ENCODE measurements at places on chromosomes 11 and 22.
A peak's percentile ranks its signal among the peaks of the same experiment; 100 is the strongest.

DNA sequence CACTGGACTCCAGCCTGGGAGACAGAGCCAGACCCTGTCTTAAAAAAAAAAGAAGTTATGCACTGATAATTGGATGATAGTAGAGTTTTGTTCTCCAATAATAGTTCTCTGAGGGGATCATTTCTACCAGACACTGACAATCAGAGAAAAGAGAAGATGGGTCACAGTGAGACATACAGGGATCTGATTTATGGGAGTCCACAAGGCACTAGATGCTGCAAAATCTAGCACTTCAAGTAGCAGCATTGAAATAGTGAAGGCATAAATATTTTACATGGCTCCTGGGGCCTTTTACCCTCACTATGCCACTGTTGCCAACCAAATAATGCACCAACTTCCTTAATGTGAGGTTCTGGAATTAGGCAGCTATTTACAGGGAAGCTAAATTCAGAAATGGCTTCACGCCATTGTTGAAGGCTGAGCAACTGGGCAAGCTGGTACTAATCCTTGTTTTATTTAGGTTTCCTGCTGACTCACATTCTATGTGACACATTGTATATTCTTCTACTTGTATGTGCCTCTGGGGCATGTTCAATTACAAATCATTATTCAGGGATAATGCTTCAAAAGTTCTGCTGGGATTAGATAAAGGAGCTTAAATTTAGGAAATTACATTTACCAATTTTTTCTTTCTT lies 38.2 kb upstream of the ABTB2 start:
- no peak for DNase-seq

DNA sequence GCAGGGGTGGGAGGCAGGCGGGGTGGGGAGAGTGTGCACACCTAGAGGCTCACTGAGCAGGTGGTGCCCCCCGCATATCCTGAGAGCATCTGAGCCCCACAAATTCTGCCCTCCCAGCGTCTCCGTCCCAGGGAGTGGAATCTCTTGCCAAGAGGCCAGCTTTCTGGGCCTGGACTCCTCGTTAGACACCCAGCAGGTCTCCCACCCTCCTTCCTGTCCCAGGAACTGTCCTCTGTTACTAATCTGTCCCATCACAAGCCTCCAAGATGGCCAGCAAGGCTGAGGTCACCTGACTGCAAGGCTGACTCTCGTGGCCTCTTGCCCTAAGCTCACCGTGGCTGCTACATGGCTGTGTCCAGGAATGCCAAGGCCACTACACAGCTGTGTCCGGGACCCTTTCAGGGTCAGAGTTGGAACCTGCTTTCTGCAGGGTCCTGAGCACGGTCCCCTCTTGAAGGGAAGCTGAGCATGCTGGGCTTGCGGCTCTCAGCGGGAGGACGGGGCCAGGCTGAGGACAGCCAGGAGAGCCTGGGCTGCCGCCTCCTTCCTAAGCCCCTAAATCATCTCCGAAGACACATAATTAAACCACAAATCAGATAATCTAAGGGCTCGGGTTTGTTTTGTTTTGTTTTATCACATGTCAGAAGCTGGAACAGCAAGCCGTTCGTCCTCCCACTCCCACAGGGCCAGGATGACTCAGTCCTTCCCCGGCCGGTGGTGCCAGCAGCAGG lies 1327.3 kb downstream of the TBC1D22A start:
- DNase-seq: no peak

DNA sequence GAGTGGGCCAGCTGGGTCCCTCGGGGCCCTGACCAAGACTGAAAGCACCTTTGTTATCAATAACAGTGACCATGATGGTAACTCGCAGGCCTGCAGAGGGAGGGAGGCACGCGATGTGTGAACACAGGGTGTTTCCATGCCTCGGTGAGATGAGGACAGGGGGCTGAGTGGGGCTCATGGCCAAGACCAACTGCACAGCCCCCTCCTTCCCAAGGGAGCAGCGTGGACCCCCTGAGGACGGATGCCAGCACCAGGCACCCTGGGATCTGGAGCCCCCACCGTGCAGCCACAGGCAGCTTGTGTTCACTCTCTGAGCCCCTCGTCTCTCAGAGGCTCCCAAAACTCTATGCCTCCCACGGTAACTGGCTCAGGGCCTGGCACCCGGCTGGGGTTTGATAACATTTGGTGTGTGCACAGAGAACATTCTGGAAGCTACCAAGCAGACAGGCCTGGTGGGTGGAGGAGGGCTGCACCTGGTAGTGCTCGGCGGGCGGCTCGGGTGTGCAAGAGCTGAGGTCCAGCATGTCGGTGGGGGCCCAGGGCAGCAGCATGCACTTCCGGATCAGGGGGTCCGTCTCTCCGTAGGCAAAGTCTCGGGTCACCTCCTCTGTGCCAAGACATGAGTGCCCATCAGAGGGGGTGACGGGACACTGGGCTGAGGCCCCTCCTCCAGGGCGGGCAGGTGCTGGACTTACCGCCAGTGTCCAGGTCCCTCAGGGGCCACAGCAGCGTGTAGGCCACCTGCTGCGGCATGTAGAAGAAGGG lies 7.6 kb downstream of the TTLL12 start:
- DNase-seq: no peak

GRCh38 chr22:26586556-26587325 lies 3.2 kb downstream of the TPST2 start:
- DNase-seq: no peak

DNA sequence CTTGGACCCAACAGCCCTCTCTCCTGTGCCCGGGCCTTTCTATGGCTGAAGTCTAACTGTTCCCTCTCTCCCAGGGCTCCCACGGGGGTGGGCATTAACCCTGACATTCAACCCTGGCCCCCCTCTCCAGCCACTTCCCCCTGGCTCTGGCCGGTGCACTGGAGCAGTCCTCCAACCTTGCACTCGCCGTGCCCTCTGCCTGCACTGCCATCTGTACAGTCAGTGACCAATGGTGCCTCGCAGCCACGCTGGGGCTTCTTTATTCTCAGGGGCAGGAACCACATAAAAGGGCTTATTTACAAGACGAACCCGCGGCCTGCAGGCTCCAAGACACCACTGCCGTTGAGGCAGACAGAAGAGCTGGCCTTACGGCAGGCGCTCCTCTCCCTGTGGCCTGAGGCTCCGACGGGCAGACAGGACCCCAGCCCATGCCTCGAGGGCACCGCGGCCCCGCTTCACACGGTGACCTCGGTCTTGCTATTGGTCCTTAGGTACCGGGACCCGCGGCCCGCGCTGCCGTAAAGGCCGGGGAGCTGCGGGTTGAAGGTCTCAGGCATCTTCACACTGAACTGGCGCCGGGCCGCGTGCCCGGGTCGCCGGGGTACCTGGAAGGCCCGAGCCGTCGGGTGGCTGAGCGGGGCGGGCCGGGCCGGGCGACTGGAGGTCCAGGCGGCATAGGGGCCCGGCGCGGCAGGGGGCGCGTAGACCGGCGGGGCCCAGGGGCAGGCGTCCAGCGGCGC lies 5.4 kb downstream of the SHISA8 start:
- DNase-seq: no peak

DNA sequence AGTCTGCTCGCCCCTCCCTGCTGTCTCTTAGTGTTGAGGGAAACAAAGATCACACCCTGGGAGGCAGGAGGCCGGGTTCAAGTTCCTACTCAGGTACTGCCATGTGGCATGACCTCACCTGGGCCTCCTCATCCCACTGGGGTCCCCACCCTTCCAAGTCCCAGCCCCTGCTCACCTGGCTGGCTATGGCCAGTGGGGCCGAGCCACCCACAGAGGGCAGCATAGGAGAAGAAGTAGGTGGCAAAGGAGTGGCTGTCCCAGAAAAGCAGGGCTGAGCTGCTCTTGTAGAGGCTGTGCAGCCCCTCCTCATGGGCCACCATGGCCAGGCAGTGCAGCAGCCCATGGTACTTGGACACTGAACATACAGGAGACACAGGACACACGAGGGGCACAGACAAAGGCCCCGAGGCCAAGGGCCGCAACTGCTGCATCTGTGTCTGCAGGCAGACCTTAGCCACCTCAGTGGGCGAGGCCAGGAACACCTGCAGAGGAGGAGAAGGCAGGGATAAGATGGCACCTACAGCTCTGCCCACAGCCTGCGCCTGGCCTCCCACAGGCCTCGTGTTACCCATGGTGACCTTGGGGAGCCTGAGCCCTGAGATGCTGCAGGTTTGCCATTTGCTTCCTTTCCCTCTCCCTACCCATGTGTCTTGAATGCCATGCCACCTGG lies 50.6 kb upstream of the MPEG1 start:
- peak; percentile 48 for DNase-seq

GRCh38 chr11:123509737-123510578 lies 79.9 kb downstream of the GRAMD1B start:
- DNase-seq: no peak

DNA sequence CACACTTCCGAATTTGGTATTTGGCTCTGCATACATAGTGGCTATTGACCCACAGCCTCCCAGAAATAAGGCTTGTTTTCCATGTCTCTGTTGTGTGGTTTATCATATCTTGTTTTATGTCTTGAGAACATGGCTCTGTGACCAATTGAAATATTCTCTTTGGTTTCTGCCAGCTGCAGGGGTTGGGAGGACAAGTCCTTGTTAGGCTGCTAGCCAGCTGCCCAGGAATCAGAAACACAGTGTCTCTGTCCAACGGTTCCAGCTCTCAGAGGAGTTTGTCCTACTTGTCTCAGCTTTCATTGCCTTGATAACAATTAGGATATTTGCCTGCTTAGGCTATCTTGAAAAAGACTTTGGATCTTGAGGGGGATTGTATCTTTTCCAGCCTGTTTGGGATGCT lies 6.0 kb upstream of the SLC7A4 start:
- DNase-seq: no peak

DNA sequence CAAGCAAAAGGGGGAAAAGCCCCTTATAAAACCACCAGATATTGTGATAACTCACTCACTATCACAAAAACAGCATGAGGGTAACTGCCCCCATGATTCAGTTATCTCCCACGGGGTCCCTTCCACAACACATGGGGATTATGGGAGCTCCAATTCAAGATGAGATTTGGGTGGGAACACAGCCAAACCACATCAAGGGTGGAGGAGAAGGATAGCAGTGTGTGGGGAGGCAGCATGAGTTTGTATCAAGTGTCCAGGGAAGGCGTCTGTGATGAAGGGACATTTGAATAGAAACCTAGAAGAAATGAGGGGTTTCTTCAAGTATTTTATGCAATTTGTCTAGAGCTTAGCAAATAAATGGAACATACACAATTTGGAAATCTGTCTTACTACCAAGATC lies 98.2 kb downstream of the SLC1A2 start:
- no peak for DNase-seq

DNA sequence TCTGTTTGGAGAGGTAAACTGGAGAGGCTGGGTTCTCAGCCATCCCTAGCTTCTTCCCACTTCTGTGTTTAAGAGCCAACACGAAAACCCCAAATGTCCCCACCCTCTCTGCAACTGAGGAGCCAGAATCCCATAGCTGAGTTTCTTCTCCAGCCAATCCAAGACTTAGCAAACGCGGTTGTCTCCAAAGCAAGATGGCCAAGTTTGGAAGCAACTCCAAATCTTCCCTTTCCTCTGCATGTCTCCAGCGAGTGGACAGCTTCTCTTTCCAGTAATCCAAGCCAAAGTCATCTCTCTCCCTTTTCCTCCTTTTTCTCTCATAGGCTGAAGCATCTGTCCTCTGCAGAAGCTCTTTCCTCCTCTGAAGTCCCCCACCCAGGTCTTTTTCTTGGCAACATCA lies 539.2 kb downstream of the MIAT start:
- DNase-seq: no peak

GRCh38 chr11:1462698-1462975 lies 23.9 kb downstream of the MOB2 start:
- DNase-seq: no peak

- DNase-seq: no peak
These were observed 9.5 kb downstream of the GGA1 start for GRCh38 chr22:37618072-37618656.

DNA sequence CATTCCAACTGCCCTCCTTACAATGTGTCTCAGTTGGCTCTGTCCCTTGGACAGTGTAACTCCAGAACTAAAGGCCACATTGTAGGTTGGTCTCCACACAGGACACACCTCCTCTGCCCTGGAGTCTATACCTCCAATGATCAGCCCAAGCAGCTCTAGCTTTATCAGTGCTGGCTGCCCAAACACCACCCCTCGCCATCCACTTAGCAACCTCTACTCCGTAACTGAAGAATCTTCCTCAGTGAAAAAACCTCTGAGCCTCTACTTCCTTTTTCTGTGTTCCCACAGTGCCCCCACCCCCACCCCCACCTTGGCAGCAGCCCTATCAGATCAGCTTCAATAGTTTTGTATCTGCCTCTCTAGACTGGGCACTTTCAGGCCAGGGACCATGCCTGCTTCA lies 33.4 kb downstream of the SERPINH1 start:
- DNase-seq: no peak

GRCh38 chr11:12958986-12959385 lies 50.1 kb upstream of the RASSF10 start:
- DNase-seq: no peak

GRCh38 chr22:43783777-43784176 lies 28.3 kb downstream of the EFCAB6 start:
- DNase-seq: no peak

GRCh38 chr22:17814830-17815229 lies 40.6 kb upstream of the BID start:
- DNase-seq: no peak

DNA sequence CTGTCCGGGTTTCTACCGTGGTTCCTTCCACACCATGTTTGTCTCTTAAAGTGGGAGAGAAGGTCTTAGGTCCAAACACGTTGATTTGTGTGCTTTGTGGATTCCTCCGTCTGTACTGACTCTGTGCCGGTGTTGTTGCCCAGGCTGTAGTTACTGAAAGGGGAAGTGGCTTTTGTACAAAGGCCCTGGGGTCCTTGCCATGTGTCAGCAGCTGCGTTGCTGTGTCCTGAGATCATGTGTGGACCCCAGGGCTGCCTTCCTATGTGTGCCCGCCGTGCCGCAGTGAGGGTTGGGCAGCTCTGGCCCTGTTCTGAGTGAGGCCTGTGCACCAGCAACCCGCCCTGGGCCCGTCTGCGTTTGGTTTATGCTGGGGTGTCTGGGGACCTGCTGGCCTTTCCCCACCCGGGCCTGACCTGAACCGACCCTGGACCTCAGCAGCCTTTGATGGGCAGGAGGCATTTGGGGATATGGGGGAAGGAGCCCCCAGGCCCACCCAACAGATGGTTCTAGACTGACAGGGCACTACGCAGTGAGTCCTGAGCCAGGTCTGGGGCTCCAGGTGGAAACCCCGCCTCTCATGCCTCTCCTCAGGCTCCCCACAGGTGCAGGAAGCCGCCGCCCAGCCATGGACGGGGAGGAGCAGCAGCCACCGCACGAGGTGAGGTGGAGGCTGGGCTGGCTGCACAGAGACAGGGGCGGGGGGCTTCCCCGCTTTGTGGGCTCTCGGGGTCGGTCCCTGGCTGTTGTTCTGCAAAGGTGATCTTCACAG lies 6.9 kb downstream of the TRABD start:
- no peak for DNase-seq

DNA sequence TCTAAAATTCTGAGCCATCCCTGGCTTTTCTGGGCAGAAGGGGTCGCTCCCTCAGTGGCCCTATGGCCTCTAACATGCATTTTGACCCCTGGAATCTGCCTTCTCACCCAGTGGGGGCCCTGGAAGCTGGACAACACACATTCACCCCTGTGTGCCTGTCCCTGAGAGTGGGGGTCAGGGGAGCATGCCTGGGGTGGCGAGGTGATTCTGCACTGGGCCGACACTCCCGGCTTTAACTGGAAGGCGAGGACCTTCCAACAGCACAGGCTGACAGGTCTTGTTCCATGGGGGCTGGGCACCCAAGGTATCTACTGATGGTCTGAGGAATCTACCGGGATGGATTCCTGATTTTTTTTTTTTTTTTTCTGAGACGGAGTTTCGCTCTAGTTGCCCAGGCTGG lies 10.7 kb downstream of the PPM1F start:
- DNase-seq: no peak

All from natural killer cell (primary cell).